ENCODE measurements at places on chromosomes 5 and 9.

DNA sequence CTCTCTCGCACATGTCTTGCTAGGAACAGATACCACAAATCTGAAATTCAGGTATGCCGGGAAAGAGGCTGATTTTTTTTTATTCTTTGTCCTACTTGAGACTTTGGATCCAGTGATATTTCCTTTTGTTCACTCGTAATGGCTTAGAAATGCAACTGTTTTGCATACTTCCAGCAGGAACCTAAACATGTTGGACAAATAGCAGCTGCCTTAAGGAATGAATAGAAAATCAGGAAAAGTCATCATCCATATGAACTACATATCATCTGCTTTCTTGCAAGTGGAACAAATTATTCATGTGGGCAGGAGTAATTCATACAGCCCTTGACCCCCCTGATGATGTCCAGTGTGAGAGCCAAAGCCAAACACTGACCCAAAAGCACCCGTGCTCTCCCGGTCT is 17.4 kb downstream of the TTC39B start:
- no peak for DNase-seq

- DNase-seq: no peak
Measured at GRCh38 chr5:44900273-44900954, 91.7 kb downstream of the MRPS30 start.

DNA sequence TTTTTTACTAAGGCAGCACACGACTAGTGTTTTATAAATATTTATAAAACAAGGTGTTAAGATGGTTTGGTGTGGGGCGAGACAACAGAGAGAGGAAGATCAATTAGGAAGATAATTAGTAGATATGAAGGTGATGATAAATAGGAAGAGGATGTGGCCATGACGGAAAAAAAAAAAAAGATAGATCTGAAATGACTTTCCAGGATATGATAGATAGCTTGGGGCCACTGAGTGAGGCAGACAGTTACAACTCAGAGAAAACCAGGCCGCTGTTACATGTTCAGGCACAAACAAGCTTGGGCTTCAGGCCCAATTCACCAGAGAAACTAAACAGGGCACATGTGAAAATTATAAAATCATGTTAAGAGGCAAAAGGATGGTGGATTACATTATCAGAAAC is 43.2 kb downstream of the KIAA0825 start:
- no peak for DNase-seq

GRCh38 chr9:14031060-14031414 is 282.9 kb downstream of the NFIB start:
- DNase-seq: no peak

- no peak for DNase-seq
Measured at GRCh38 chr5:26482810-26483375, 555.5 kb downstream of the CDH9 start.

DNA sequence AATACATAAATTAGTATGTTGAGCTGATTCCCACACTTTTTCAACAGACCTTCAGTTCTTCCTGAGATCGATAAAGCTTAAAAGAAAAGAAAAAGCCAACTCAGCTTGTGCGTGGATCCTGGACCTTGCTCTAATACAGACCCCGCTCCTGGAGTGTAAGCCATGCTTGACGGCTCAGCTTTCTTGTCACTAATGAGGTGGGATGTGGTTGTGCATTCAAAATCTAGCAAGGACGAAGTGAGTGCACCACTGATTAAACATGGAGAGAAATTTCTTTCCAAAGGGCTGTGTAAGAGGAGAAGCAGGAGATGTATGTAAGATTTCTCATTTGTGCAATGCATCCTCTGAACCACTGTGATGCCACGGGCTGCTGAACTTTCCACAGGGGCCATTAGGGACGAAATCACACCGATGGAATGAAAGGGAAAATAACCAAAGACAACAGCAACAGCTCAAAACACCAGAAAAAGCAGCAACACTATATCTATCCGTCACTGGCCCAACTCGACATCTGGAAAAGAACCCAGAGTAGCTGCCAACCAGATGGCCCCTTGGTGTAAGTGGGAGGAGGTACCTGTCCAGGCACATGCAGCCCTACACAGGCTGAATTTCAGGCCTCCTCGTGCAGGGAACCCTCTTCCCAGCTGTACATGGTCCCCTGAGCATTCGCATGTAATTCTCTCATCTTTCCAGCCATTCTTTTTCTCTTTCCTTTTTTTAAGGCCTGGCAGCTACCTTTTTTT is 178.9 kb downstream of the SREK1 start:
- DNase-seq: peak; percentile 66

DNA sequence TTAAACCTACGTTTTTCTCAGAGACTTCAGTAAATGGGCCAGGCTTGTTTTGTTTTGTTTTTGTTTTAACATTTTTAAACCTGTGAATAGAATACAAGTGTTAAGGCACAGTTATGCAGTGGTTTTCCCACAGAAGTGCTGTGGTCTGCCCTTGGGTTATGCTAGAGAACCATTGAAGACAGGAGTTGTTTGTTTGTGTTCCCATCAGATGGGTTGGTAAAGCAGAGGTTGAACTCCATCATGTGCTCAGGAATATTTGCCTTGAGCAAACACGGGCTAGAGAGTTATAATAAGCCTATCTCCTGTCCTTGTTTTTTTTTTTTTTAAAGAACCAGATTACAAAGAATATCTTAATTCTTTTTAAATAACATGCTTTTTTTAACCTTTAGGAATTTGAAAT is 28.5 kb downstream of the RHOBTB3 start:
- DNase-seq: no peak

DNA sequence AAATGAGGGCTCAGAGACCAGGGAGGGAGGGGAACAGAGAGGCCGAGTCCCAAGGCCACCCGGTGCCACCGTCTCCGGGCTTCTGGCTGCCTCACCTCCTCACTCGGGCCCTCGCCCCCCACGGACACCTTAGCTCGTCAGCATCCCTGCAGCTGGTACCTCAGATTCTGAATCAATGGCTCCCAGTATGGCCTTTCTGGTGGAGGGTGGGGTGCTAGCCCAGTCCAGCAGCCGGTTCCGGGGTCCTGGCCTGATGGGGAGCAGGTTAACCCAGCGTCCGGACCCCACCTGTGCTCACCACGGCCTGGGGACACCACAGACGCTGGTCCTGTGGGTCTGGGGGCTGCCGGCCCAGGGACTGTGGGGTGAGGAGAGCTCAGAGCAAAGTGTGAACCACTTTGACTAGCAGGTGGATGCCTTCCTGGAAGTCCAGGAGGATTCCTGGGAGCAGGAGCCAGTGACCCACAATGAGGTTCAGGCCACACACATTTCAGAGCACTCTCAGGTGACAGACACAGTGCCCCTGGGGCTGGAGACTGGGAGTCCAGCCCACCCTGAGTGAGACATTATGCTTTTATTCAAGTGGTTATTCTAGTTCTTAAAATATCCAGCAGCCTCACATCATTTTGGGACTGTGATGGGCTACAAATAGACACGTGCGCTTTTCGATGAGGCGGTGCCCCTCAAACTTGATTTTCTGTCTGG is 53.3 kb downstream of the AHRR start:
- DNase-seq: no peak

- DNase-seq: no peak
Measured at GRCh38 chr5:157866536-157866935, 7.6 kb upstream of the CLINT1 start.

GRCh38 chr5:135229679-135230132 is 169.3 kb downstream of the MACROH2A1 start:
- DNase-seq: no peak

- DNase-seq: no peak
Measured at GRCh38 chr9:91182429-91183225, 179.1 kb downstream of the AUH start.

DNA sequence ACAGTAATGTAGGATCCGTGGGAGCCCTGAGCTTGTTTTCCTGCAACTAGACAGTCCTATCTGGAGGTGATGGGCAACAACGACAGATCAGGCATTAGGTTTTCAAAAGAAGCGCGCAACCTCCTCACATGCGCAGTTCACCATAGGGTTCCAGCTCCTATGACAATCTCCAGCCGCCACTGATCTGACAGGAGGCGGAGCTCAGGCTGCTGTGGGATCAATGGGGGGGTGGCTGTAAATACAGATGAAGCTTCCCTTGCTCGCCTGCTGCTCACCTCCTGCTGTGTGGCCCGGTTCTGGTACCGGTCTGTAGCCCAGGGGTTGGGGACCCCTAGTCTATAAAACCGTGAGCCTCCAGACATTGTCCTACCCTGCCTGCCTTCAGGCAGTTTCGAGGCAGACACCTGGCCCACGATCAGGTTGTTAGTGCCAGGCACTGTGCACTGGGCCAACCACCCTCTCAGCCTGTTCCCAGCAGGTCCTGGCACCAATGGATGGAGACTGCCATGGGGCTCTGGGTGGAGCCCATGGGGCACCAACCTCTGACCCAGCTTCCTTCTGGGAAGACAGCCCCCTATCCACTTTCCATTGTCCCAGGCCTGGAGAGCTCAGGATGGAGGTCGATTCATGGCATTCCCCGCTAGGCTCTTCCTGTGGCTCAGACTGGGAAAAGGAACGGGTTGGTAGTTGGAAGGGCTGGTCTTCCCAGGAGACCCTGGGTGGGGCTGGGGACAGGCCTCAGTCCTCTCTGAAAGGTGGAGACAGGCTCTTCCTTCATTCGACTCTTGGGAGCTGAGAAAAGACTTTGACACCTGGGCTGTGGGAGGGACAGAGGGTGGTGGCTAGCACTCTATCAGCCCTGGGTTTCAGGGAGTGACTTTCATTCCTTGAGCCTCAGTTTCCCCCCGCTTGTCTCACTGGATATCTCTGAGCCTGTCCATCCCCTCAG is 1.7 kb downstream of the ENDOG start:
- DNase-seq: no peak

DNA sequence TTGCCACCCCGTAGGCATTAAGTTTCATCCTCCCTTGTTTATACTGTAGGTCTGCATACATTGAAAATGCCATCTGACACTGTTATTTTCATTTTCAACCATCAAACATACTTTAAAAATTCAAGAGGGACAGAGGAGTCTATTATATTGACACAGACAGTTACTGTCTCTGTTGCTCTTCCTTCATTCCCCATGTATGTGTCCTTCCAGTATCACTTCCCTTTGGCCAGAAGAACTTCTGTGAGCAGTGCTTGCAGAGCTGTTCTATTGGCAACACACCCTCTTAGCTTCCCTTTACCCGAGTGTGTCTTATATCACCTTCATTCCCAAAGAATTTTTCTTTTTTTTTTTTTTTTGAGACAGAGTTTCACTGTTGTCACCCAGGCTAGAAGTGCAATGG is 42.8 kb downstream of the RASGEF1C start:
- DNase-seq: no peak

GRCh38 chr5:56060276-56061110 is 65.7 kb upstream of the IL6ST start:
- no peak for DNase-seq

DNA sequence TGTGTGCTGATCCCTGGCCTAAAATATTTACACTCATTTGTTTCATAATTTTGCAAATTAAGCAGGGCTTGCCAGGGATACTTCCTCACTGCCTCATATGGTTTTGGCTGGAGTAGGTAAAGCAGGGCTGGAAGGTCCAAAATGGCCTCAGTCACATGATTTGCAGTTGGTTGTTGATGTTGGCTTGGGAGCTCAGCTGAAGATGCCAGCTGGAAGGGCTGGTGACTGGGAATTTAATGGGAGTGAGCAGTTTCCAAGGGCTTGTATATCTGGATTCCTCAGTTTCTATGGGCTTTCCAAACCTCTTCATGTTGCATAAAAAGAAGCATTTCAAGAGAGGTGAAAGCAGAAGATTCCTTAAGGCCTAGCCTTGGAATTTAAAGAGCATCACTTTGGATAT is 729.3 kb downstream of the CDH18 start:
- no peak for DNase-seq

DNA sequence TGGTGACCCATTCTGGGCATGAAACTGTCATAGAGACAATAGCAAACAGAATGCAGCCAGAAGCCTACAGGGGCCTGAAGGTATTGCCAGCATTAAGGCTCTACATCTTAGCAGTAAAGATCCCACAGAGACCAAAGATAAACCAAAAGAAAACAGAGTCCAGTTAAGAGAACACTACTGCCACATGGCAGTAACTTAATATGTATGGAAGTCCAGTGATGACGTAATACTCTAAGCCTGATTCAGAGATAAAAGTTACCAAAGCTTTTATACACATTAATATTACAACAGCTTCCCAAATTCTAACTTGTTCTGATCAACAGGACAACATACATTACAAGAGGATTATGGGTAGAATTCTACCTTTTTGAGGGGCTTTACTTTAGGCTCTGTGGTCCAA is 371.5 kb downstream of the PRELID2 start:
- no peak for DNase-seq

- no peak for DNase-seq
Measured at GRCh38 chr5:156400231-156400986, 73.4 kb downstream of the SGCD start.

GRCh38 chr9:89794918-89795317 is 190.1 kb downstream of the GADD45G start:
- no peak for DNase-seq

DNA sequence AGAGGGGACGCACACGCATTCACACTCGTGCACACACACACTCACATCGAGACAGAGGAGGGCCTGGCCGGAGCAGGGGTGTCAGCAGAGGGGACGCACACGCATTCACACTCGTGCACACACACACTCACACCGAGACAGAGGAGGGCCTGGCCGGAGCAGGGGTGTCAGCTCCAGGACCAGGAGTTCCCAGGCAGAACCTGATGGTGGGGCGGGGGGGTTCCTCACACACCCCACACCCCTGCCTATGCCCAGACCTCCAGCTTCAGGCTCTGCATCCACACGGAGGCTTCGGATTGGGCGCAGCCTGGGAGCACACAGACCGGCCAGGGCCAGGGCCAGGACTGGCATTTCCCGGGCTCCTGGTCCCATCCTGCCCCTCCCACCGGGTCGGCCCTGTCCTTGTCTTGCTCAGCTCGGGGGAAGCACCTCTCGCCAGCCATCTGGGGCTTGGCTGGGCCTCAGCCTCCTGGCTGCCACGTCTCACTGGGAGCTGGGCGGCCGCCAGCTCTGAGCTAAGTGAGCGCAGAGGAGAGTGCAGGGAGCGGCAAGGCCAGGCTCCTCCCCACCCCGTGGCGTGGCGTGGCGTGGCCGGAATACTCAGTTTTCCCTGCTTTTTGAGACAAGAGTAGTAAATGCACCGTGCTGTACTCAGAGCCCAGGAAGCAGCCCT is 31.3 kb downstream of the ADAMTS2 start:
- peak; percentile 31 for DNase-seq

DNA sequence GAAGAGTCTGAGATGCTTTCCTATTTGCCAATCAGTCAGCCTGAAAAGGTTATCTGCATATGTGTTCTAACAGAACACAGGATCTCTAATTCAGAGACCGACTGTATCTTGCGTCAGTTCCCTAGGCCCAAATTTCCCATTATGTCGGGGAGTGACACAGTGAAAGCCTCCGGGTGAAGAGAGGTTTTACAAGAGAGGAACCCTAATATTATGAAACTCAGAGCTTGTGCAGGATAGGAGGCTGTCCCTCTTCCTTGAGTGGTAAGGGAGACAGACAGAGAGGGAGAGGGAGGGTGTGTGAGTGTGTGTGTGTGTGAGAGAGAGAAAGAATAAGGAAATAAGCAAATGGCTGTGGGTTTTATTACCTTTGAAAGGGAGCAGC is 1.9 kb downstream of the CD14 start:
- DNase-seq: no peak

- DNase-seq: no peak
Measured at GRCh38 chr9:114488398-114489129, 16.7 kb downstream of the WHRN start.
